ENCODE measurements at places on chromosomes 7 and 10.

DNA sequence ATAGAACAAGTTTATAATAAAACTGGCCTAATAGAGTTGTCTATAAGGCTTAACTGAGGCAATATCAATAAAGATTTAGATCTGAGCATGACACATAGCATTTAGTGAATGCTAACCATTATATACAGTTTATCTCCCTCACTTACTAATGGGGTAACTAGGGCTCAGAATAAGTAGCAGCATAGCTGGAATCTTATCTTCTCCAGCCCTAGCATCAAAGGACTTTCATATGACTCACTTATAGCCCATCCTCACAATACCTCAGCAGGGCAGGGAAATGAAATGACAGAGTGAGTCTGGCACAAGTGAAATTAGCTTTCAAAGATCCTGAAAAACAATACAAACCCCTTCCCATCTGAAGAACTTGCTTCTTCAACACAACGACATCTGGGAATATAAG is 362.9 kb downstream of the KIF20B start:
- DNase-seq = no peak

DNA sequence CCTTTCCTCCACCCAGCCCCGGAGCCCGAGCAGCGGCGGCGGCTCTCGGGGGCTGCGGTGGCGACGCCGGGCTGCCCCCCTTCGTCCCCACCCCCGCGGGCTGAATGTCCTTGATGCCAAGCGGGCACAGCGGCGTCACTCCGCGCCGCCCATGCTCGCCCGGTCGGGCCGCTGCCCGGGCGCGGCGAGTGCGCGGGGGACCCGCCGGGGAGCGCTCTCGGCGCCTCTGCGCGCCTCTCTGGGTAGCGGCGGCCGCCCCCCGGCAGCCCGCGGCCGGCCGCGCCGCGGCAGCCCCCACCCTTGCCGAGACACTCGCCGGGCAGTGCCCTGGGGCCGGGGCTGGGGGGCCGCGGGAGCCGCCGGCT is 433 bp upstream of the PLXNA4 start:
- DNase-seq = no peak

DNA sequence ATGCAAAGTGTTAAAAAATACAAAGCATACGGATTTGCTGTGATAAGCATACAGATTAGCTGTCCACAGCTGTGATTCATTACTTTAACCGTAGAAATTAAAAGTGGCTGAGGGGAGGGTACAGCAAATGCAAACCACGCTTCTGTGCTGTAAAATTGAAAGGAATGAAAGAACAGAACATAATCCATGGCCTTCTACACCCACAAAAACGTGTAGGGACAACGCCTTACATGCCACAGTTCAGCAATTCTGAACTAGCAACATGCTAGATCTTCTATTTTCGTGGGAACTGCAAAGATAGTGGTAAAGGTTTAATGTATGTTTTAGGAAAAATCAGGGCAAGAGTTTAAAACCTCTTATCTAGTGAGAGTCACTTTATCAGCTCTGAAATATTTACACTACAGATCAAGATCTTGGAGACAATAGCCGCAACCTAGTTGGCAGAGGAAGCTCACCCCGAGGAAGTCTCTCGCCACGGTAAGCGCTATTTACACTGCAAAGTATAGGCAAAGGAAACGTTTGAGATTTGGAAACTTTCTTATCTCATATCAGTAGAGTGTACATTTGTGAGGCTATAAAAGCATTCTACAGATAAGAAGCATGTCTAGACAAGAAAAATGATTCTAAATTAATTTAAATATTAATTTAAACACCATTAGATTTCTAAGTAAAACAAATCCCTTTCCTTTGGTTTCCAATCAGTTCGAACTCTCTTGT is 193.6 kb downstream of the MLLT10 start:
- DNase-seq = no peak

GRCh38 chr10:62413652-62414051 is 39.5 kb downstream of the ZNF365 start:
- no peak for DNase-seq

DNA sequence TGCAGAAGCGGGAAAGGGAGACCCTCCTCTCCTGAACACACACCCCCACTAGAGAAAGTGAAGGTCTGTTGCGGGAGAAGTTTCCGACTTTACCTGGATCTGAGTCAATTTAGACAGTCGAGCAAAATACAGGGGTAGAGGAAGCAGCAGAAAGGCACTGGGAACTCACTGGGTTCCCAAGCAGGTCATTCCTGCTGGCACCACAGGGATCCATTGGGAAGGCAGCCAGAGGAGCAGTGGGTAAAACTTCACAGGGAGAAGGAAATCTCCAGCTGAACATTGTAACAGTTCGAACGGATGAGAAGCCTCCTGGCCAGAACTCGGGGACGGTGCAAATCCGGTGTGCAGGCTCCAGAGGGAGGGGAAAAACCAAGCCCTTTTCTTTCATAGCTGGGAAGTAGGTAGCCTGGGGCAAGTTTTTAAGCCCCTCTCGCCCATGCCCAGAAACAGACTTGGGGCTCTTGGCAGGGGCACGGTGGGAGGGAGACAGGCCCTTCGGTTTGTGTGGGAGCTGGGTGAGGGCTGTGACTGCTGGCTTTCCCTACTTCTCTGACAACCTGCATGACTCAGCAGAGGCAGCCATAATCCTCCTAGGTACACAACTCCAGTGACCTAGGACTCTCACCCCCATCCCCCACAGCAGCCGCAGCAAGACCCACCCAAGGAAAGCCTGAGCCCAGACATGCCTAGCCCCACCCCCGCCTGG is 51.9 kb downstream of the DDC start:
- no peak for DNase-seq

GRCh38 chr10:92203919-92204623 is 86.8 kb downstream of the CPEB3 start:
- no peak for DNase-seq

GRCh38 chr7:53302496-53303246 is 267.2 kb downstream of the POM121L12 start:
- no peak for DNase-seq

DNA sequence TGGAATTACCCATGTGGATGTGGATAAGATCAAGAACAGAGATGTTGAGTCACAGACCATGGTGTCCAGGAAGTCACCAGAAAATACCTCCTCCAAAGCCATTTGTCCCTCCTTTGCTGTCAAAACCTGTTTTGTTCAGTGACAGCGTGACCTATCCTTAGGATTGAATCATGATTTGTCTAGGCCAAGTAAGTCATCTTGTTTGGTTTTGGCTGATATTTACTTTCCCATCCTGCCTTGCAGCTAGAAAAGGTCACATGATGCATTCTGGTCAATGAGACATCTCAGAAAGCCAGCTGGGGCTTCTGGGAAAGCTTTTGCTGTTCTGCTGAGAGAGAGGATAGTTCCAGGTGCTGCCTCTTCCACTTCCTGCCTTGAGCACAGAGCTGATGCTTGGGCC is 225.3 kb upstream of the ZMIZ1 start:
- DNase-seq = no peak

DNA sequence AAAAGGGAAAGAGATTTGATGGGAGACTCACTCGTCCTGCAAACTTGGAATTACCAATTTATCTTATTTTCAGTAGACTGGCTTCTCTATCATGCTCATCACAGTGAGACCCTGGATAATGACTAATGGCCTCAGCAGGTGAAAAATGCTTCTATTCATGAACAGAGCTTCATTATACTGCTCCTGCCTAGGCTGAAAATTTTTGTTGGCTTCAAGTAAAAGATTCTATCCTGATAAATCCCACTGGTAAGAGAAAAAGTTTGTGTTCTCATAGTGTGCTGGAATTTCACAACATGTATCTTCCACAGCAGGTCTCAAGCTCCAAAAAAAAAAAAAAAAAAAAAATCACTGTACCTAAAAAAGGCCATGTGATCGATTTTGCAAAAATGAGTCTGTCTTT is 329.3 kb upstream of the FZD8 start:
- DNase-seq = no peak

- DNase-seq = no peak
Observed at GRCh38 chr10:12974078-12974477, 27.4 kb downstream of the CCDC3 start.

- DNase-seq = no peak
Observed at GRCh38 chr10:97738616-97739015, 1.7 kb downstream of the ZFYVE27 start.

- no peak for DNase-seq
Observed at GRCh38 chr10:58697691-58698090, 185.0 kb downstream of the BICC1 start.

- DNase-seq = no peak
Observed at GRCh38 chr7:140031364-140031763, 31.4 kb downstream of the PARP12 start.

- DNase-seq = no peak
Observed at GRCh38 chr7:121195010-121195409, 133.8 kb upstream of the WNT16 start.

- no peak for DNase-seq
Observed at GRCh38 chr7:44460325-44460724, 30.1 kb downstream of the NUDCD3 start.

DNA sequence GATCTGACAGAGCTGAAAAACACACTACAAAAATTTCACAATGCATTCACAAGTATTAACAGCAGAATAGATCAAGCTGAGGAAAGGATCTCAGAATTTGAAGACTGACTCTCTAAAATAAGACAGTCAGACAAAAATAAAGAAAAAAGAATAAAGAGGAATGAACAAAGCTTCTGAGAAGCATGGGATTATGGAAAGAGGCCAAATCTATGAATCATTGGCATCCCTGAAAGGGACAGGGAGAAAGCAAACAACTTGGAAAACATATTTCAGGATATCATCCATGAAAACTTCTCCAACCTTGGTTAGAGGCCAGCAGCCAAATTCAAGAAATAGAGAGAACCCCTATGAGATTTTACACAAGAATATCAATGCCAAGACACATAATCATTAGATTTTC is 804.8 kb upstream of the IGFBP3 start:
- no peak for DNase-seq

- no peak for DNase-seq
Observed at GRCh38 chr10:47262606-47263533, 37.1 kb upstream of the GDF10 start.

GRCh38 chr7:45155941-45156340 is 1.6 kb upstream of the RAMP3 start:
- DNase-seq = no peak

- DNase-seq = no peak
Observed at GRCh38 chr7:15737601-15738000, 51.1 kb upstream of the MEOX2 start.

GRCh38 chr7:137980308-137980707 is 21.6 kb downstream of the CREB3L2 start:
- DNase-seq = no peak

DNA sequence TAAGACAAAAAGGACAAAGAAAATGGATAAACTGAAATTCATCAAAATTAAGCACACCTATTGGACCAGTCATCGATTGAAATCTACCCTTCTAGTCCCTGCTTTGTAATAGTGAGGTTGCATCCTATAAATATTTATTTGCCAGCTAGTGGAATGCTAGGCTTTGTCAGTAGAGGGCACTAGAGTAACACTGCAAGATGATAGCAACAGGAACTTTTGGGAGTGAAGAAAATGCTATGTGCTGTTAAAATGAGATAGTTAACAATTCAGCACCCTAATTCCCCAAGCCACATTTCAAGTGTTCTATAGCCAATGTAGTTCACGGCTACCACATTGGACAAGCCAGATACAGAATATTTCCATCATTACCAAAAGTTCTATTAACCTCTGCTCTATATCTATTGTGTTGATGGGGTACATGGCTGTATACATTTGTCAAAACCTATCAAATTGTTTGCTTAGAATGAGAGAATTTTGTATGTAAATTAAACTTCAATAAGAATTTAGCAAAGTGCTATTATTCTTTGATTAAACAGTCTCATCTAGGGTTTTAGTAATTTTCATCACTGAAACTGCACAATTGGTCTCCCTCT is 69.8 kb downstream of the LSMEM1 start:
- DNase-seq = no peak

- DNase-seq = no peak
Observed at GRCh38 chr7:101563198-101563901, 65.7 kb downstream of the MYL10 start.

GRCh38 chr7:113142385-113143119 is 24.2 kb upstream of the SMIM30 start:
- no peak for DNase-seq

DNA sequence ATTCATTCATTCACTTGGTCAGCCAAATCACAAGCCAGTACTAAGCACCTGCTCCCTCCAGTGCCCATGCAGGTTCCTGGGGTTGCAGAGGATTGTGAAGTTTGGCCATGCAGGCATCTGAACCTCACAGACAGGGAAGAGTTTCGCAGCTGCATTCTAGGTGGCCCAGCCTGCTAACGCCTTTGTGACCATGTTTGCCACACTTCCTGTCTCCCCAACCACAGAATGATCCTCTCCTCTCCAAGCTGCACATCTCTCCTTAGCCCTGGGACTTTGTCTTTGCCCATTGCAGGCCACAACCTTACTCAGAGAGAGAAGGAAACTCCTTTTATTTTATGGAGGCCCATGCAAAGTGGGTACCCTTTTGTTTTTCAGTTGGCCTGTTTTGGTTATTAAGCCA is 31.8 kb downstream of the EPDR1 start:
- DNase-seq = no peak

- no peak for DNase-seq
Observed at GRCh38 chr10:5234106-5234860, 37.6 kb downstream of the AKR1C4 start.

DNA sequence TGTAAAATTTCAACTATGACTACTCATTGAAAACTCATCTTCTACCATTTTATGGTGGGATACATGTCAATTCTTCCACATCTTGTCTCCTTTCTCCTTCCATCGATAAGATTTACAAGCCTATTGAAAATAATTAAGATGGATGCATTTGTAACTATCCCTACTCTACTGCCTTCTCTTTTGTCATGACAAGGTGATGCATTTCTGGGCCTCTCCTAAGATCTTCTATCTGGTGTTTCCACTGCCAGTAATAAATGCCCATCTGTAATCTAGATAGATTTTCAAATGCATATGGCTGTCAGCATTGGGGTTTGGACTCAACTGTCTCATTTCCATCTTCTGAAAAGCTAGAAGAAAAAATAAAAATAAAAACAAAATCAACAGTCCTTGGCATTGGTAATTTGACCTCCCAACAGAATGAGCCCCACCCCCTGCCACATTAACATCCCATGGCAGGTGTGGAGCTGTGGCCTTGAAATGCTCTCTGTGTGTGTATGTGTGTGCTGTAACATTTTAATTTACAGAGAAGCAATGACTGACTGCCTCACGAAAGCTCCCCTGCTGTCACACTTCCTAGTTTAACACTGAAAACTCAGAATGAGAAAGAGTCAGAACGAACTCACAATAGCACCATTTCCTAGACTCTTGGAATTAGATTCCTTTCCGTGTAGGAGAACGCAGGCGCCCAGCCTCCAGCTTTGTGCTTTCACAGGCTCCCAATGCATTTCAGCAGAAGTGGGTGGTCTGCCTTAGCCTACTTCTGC is 74.2 kb downstream of the RHOBTB1 start:
- no peak for DNase-seq

- DNase-seq = no peak
Observed at GRCh38 chr7:42910306-42910705, 1.6 kb downstream of the C7orf25 start.

Measured in stimulated activated CD4-positive, alpha-beta T cell treated with anti-CD3 and anti-CD28 coated beads, Interleukin-4, amount 100 ng/mL, for 1 hour (primary cell).